ENCODE measurements at places on chromosomes 7 and 10.

DNA sequence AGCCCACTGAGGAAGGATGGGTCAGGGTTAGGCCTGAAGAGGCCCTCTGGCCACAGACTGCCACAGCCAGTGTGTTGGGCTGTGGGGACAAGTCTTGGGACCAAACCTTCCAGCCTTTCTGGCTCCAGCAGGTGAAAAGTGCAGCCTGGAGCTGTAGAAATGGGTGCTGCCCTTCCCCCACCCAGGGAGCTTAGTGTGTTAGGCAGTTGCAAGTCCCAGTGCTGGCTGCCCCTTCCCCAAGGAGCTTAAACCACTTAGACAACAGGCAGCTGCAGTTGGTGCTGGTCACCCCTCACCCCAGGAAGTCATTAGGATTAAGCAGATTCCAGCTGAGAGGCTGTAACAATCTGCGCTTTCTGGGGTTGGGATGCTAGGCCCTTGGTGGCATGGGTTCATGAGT lies 563.3 kb downstream of the NRG3 start:
- no peak for DNase-seq

DNA sequence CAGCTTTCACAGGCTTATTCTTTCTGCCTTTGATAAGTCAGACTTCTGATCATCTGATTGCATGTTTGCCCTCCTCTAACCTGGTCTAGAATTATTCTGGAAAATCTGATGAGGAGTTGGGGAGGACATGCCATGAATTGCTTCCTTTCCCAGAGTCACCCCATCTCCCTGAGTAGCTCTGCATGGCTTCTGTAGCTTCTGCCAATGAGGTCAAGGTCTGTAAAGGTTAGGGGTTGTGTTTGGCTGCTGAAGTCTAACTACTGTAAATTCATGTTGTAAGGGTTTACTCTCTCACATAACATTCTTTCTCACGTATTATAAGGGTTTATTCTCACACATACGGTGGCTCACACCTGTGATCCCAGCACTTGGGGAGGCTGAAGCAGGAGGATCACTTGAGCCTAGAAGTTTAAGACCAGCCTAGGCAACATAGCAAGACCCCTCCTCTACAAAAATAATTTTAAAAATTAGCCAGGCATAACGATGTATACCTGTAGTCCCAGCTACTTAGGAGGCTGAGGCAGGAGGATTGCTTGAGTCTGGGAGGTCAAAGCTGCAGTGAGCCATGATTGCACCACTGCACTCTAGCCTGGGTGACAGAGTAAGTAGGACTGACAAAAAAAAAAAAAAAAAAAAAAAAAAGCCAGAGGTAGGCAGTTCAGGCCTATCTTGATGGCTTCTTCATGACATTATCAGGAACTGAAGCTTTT lies 10.7 kb downstream of the GSTO2 start:
- DNase-seq = no peak

DNA sequence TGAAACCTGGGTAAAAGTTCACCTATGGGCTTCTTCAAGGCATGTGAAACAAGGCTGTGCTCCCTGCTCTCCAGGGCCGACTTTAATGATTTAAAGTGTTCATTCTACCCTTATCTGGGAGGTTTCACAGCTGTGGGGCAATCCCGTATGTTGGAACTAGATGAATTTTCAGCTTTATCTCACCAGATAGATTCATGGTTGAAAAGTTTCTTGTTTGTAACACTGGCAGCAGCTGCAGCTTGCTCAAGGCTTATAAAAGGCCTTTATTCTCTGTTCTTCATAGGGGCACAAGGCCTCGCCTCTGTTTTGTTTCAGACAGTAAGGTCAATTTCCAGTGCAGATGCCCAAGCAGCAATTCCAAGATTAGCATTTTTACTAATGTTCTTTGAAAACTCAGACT lies 70.4 kb upstream of the DNAJB12 start:
- DNase-seq = no peak

DNA sequence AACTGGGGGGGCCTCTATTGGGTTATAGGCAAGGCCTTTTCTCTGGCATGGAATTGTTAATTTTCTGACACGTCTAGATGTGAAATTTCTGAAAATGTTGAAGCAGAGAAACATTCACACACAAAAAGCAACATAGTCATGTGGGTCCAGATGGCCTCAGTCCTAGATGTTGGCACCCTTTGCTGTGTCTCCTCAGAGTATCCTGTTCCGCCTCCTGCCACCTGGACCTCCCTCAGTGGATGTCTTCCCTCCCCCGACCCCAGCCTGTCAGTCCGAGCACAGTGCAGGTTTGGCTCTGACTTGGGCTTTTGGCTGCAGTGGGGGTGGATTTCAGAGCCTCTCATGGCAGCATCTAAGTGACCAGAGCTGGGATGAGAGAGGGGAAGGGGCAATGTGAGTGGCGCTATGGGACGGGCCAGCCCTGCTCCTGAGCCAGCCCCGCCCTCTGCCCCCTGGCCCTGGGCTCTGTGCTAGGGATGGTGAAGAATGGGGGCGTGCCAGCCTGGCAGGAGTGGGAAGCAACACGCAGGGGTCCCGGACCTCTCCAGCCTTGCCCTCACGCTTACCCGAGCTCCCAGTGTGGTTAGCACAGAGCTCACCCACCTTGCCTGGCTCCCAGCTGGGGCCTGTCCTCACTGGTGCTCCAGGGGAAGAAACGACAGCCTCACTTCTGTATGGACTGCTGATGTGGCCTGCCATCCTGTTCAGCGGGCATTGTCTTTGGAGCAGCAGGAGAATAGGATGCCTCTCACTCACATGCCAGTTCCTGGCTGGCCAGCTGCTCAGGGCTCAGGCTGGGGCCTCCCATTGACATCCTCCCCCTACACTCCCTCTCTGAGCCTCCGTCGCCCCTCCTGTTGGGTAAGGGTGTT lies 6.2 kb downstream of the ATP6V0E2 start:
- no peak for DNase-seq

DNA sequence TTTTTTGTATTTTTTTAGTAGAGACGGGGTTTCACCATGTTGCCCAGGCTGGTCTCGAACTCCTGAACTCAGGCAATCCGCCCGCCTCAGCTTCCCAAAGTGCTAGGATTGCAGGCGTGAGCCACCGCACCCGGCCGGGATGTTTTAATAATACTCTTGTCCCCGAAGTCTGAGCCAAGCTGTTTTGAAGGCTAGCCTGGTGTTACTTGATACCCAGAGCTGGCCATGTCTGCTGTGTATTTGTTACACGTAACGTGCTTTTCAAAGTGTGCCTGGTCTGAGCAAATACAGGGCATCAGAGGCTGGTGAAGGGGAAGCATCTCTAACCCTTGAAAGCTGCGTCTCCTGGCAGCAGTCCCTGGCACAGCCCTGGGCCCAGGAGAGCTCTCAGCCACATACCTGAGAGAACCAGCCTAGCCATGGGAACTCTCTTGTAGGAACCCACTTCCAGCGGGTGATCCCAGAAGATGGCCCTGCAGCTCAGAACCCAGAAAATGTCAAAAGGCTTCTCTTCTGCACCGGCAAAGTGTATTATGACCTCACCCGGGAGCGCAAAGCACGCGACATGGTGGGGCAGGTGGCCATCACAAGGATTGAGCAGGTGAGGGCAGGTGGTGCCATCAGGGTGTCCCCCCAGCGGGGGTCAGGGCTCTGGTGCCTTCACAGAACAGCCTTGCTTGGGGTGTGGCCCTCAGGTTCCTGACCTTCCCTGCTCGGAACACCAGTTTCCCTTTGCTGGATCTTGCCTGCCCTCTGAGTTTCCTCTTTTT lies 41.7 kb upstream of the ZMIZ2 start:
- DNase-seq = no peak

- no peak for DNase-seq
Measured at GRCh38 chr7:88314061-88314491, 7.4 kb upstream of the STEAP4 start.

GRCh38 chr7:19971956-19972355 lies 198.5 kb upstream of the TMEM196 start:
- no peak for DNase-seq

- DNase-seq = no peak
Measured at GRCh38 chr10:13707156-13707881, 120.6 kb downstream of the PRPF18 start.

GRCh38 chr7:57437581-57437980 lies 12.4 kb upstream of the ZNF716 start:
- no peak for DNase-seq

- DNase-seq = no peak
Measured at GRCh38 chr10:50452603-50453002, 171.2 kb downstream of the SGMS1 start.

DNA sequence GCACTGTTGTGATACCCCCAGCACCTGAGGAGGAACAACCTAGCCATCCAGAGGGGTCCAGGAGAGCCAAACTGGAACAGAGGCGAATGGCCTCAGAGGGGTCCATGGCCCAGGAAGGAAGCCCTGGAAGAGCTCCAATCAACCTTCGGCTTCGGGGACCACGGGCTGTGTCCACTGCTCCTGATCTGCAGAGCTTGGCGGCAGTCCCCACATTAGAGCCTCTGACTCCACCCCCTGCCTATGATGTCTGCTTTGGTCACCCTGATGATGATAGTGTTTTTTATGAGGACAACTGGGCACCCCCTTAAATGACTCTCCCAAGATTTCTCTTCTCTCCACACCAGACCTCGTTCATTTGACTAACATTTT lies 1.6 kb upstream of the CASP2 start:
- DNase-seq = no peak

DNA sequence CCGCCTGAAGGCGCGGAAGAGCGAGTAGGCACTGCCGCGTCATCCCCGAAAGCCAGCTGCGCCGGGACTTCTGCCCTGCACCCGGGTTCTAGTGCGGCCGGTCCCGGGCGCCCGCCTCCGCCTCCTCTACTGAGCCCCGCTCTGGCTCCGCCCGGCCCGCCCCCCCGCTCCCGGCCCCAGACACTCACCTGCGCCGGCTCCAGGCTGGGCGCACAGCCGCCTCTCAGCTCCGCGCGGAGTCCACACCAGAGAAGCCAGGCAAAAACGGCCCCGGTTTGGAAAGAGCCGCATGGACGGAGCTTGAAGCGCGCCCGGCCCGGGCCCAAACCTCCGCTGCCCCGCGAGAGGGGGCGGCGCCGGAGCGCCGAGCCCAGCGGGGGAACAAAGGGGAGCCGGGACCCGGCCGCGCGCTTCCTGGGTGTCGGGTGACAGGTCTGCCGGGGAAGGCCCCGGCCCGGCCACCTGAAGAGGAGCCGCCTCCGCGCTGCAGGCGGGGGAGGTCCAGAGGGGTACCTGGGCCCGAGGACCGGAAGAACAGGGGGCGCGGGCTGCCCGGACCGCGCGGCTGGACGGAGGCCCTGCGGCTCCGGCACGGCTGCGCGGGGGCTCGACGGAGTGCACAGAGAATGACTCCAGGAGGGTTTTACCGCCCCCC lies 168.2 kb downstream of the NRF1 start:
- DNase-seq = no peak

- no peak for DNase-seq
Measured at GRCh38 chr7:127021019-127021738, 231.6 kb downstream of the GRM8 start.

GRCh38 chr7:102431617-102432298 lies 1.6 kb upstream of the ORAI2 start:
- DNase-seq = no peak

DNA sequence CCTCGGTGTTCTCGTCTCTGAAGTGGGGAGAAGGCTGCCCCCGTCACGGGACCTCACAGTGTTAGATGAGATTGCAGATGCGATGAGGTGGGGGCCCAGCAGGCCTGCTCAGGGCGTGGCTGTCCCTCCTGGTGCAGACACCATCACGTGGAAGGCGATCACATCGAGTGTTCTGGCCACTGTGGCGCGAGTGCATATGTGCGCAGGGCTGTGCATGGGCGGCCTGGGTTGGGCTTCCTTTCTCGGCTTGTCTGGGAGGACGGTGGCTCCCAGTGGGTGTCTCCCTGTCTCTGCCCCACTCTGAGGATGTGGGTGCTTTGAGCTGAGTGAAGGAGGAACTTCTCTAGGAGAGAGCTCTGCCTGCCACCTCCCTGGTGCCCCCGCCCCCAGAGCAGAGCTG lies 83.1 kb downstream of the LHPP start:
- DNase-seq = no peak

- DNase-seq = no peak
Measured at GRCh38 chr7:30148951-30149459, 14.2 kb downstream of the MTURN start.

DNA sequence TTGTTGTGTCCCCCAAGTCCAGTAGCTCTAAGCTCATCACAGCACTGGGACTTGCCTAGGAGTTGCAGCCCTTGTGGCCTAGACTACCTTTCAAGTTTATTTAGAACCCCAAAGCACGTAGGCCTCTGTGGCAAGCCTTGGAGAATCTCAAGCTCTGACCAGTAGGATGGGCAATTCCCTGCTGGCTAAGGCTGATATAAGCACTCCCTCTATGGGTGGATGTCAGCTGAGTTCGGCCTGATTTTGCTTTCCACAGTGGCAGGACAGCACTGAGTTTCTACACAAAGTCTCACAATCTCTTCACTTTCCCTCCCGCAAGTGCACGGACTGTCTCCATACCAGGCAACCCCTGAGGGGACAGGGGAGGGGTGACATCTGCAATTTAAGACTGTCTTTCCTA lies 886.4 kb upstream of the LRRN3 start:
- no peak for DNase-seq

DNA sequence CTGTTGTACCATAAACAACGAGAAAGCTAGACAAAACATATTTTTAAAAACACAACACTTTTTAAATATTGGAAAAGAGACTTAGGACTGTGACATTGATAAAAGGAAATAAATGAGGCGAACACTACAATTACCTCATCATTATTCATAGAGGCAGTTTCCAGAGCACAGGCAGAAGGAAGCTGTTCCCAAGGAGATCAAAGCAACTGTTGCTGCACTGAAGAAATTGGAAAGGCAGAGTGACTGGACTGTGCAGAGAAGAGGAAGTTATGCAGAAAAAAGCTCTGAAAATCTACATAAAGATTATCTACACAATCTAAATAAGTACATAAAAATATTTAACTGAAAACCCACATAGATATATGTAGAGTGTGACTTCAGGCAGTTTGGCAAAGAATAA lies 32.8 kb downstream of the MYO3A start:
- no peak for DNase-seq

DNA sequence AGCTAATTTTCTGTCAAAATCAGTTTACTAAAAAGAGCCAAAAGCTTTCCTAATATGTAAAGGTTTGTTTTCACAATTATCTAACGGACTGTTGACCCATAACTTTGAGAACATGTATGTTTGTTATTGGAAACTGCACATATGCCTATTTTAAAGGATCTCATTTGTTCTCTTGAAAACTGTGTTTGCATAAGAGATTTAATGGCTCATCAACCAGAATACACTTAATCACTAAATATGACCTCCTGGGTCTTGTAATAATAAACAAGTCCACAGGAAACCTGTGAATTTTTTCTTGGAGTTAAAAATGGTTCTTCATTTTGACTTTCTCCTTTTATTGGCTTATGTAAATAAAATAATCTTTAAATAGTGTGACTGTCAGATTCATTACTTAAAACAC lies 48.3 kb upstream of the STEAP1B start:
- DNase-seq = no peak

- no peak for DNase-seq
Measured at GRCh38 chr10:19833170-19833824, 17.1 kb downstream of the PLXDC2 start.
